ENCODE measurements at places on chromosomes 16 and 17.

GRCh38 chr17:63696381-63696961 is 3.5 kb downstream of the LIMD2 start:
- DNase-seq, result no peak

DNA sequence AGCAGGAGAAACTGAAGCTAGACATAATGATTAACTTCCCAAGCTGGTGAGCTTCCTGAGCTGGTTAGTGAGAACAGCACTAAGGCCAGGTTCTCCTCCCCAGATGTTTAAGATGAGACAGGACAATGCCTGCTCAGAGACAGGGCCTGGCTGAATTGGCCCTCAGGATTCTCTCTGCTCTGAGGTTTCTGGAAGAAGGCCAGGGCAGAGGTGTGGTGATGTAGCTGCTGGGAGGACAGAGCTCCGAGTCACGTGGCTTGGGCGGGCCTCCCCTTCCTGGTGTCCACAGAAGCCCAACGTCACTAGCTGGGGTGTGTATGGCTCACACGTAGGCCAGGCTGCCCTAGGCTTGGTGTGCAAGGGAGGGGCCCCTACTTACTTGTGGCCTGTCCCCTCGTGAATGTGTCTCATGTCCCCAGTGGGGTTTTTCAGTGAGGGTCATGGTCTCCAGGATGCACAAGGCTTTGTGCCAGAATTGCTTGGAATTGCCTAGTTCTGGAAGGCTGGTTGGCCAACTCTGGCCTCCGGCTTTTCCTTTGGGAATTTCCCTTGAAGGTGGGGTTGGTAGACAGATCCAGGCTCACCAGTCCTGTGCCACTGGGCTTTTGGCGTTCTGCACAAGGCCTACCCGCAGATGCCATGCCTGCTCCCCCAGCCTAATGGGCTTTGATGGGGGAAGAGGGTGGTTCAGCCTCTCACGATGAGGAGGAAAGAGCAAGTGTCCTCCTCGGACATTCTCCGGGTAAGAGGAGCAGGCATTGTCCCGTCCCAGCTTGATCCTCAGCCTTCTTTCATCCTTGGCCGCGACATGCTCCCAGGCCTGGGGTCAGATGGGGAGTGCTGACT is 3.4 kb downstream of the NOD2 start:
- DNase-seq, result no peak

DNA sequence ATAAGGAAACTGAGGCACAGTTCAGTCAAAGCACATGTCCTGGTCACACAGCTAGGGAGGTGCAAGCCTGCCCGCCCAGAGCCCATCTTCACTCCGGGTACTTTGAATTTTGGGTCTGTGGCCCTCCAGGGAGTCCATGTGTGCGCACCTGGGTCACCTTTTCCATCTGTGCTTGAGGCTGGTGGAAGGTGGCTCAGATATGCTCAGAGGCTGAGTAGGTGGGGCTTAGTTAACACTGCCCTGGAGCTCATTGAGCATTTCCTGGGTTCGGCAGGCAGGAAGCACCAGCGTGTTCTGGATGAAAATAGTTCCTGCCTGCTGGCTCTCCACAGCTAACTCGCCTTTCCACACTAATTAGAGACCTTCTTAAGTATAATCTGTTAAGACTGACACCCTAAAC is 19.2 kb downstream of the FAM234A start:
- no peak for DNase-seq

GRCh38 chr17:7261379-7262191 is 693 bp downstream of the CLDN7 start:
- no peak for DNase-seq

DNA sequence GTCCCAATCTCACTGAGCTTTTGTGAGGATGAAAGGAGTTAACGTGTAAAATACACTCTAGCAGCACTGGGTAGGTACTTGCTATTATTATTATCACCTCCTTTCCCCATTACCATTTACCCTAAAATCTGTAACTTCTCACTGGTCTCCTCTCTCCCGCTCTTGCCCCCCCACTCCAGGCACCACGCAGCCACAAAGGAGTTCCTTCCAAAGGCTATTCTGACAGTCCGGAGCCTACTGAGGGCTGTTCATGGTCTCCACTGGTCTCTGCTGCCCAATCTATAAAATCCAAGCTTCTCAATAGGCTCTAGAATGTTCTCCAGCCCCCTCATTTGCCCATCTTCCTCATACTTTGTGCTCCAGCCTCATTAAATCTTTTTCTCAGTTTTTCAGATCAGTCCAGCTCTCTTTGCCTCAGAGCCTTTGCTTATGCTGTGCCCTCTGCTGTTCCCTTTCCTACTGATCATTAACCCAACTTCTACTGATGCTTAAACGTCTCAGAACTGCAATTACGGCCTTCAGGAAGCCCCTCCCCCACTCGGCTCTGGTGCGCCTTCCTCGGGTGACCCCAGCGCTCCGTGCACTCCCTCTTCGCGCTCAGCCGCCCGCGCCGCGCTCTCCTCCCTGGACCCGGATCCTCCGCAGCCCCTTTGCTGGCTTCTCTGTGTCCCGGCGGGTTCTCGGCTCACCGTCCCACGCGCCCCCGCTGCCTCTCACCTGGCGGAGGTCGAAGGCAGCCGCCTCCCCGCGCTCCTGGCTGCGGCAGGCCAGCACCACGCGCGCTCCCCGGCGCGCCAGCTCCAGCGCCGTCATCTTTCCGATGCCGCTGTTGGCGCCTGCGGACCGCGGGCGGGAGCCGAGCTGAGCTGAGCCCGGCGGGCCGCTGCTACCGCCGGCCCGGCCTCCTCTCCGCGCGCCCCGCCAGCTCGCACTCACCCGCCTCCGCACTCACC is 737 bp downstream of the DHRS13 start:
- peak; percentile 24 for DNase-seq

GRCh38 chr17:82815790-82816305 is 24.0 kb downstream of the ZNF750 start:
- no peak for DNase-seq

DNA sequence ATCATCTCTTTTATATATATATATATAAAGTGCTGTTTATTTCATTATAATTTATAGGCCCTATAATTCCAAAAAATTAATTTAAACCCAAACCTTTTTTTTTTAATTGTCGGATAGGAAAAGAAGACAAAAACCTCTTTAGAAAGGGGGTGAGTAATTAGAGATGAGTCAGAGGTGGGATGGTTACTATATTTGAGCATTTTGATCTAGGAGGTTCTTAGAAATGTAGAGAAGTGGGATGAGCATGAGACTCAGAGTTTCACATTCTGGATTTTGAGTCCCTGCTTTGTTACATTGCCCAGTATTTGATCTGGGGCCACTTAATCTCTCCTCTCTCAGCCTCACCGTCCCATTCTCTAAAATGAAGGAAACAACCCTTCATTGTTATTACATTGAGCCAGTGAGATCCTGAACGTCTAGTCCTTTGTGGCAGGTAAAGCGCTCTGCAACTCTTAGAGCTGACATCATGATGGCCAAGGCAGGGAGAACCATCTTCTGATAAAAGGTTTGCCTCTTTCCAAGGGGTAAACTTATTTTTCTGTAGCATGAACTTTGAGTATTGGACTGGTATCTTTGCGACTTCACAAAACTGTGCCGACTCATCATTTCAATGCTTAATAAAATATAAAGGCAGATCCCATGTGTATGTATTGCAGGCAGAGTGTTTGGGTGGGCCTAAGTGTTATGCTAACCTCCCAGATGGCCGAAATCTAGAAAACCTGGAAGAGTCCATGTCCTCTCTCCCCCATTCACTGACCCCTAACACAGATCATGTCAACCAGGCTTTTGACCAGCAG is 21.3 kb downstream of the HS3ST3B1 start:
- no peak for DNase-seq

All from activated T-helper 1 cell treated with anti-CD3 and anti-CD28 coated beads, Interleukin-2, amount 50 U/mL, for 16 hours (primary cell).